Progenitor cell of endocrine pancreas (in vitro differentiated cells): ENCODE measurements at places on chromosomes 4 and X.

- DNase-seq = no peak
- no peak overlapping the region for H3K4me3 ChIP-seq
- H3K27ac ChIP-seq = no peak overlapping the region
- H3K4me1 ChIP-seq = peaks cover 32% of the 10 kb centered on the region
Observed at GRCh38 chr4:146369446-146369845, 152.3 kb downstream of the SLC10A7 start.

GRCh38 chr4:30962939-30963338, 242.8 kb downstream of the PCDH7 start:
- H3K27me3 ChIP-seq = no peaks in the 10 kb centered on the region
- H3K4me1 ChIP-seq = no peaks in the 10 kb centered on the region
- no peak overlapping the region for H3K27ac ChIP-seq

DNA sequence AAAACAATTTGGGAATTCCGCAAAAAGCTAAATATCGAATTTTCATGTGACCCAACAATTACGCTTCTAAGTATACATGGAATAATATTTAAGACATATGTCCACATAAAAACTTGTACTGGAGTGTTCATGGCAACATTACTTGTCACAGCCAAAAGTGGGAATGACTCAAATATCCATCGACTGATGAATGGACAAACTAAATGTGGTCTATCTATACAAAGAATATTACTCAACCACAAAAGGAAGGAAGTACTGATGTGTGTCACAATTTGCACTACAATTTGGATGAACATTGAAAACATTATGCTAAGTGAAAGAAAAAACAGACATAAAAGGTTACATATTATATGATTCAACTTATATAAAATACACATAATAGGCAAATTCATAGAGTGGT, 71.9 kb downstream of the AFF2 start:
- no peak overlapping the region for H3K4me3 ChIP-seq
- H3K27ac ChIP-seq = no peak overlapping the region
- H3K4me1 ChIP-seq = peaks cover 7% of the 10 kb centered on the region
- H3K36me3 ChIP-seq = no peaks in the 10 kb centered on the region
- H3K27me3 ChIP-seq = no peaks in the 10 kb centered on the region
- DNase-seq = no peak

DNA sequence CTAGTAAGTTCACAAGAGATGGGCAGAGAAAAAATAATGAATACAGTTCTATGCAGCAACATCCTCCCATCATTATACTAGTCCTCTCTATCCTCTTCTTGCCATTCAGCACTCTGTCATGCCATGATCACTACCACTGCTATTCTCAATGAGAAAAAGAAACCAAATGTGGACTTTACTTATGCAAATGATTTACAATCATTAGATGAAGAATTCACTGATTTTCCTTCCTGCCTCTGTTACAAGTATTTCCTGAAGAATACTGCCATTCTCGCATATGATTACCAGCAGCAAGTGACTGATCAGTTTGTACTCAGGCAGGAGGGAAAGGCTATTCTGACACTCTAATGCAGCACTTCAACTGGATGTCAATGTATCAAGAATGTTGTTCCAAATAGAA, 50.3 kb downstream of the WDFY3 start:
- peaks cover 34% of the 10 kb centered on the region for H3K36me3 ChIP-seq
- no peaks in the 10 kb centered on the region for H3K27me3 ChIP-seq
- H3K27ac ChIP-seq = no peak overlapping the region
- H3K4me1 ChIP-seq = no peaks in the 10 kb centered on the region

DNA sequence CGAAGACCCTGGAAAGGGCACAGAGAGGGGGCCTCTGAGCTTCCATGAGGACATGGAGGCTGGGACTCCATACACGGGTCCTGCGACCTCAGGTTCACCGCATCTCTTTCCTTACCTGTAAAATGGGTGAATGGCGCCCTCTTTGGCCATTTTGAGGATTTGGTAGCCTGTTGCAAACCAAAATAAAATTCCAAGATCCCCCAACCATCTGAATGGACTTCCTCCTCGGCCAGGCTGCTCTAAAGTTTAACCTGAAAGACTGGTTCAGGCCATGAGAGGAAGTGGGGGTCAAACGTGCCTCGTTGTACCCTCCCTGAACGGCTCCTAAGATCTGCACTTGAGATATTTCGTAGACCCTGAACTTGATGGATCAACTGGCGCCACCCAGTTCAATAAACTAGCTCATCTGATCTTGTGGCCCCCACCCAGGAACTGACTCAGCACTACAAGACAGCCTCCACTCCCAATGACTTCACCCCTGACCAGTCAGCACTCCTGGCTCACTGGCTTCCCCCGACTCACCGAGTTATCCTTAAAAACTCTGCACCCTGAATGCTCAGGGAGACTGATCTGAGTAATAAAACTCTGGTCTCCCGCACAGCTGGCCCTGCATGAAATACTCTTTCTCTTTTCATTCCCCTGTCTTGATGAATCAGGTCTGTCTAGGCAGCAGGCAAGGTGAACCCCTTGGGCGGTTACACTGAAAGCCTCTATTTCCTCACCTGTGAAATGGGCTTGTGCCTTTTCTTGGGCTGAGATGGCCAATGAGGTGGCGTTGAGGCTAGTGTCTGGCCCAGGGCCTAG, 32.9 kb upstream of the GPR78 start:
- H3K36me3 ChIP-seq = no peaks in the 10 kb centered on the region
- H3K4me1 ChIP-seq = peaks cover 2% of the 10 kb centered on the region
- no peak for DNase-seq
- H3K27me3 ChIP-seq = peaks cover 4% of the 10 kb centered on the region
- H3K27ac ChIP-seq = no peak overlapping the region

DNA sequence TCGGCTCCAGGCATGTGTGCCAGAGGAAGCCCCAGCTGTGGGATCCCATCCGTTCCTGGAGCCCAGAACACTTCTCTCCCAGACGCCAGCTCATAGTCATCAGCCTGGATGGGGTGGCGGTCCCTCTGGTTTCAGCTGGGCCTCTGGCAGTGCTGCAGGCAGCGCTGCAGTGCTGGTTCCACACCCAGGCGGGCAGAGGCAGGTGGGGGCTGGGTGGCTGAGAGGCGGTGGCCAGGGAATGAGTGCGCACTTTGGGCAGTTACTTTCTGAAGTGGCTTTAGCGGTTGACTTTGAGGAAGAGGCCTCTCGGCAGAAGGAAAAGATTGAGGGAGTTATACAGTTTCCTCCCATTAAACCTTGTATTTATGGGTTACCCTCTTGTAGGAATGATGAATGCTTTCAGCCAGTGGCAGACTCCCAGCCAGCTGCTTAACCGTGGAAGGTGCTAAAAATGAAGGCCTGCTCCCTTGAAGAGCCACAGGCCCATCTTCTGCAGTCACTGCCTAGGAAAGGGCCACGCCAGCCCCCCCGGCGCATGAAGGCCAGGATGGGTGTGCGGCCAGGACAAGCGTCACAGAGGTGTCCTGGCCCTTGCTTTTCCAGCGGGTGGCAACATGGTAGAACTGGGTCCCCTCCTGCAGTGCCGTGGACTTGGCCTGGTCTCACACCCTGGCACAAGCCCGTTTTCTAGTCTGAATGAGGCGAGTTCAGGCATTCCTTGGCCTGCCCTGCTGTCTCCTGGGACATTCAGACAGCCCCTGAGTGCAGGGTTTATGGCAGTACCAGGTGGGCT, 9.9 kb downstream of the TADA2B start:
- DNase-seq = no peak
- H3K4me1 ChIP-seq = peaks cover 3% of the 10 kb centered on the region
- H3K27ac ChIP-seq = no peak overlapping the region
- H3K27me3 ChIP-seq = no peaks in the 10 kb centered on the region

DNA sequence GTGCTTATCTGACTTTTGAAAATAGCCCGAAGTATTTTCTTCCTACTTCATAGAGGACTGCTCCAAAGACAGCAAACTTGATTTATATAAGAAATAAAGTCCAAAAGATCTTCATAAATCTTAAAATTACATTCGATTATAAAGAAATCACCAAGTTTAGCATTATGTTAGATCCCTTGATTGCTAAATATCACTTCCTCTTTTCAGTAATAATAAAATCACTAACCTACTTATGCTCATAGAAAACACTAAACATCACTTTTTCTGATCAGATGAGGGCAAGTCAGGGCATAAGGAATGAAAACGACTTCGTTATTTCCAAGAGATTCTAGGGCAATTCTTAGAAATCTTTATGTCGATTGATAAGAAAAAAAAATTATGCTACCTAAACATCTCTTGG, 32.0 kb downstream of the DYNLT3 start:
- DNase-seq = no peak
- H3K27ac ChIP-seq = no peak overlapping the region
- H3K27me3 ChIP-seq = no peaks in the 10 kb centered on the region
- H3K36me3 ChIP-seq = no peaks in the 10 kb centered on the region
- H3K4me1 ChIP-seq = peaks cover 2% of the 10 kb centered on the region
- H3K4me3 ChIP-seq = no peak overlapping the region

DNA sequence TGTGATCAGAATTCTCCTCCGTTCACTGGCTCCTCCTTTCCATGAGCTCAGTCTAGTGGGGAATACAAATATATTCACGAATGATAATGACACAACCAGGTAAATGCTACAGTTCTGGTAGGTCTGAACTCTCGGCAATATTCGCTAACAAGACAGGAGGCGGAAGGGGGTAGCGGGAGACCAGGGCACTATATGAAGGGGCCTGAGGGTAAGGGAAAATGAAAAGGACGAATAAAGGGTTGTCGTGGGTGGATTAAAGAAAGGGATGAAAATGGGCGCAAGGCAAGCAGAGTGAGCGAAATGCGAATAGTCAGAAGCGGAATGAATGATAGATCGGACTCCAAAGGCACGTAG, 743 bp downstream of the NKAP start:
- peaks cover 6% of the 10 kb centered on the region for H3K4me1 ChIP-seq
- DNase-seq = no peak
- H3K36me3 ChIP-seq = peaks cover 3% of the 10 kb centered on the region
- no peaks in the 10 kb centered on the region for H3K27me3 ChIP-seq
- peak overlapping the region; percentile 87 for H3K4me3 ChIP-seq

DNA sequence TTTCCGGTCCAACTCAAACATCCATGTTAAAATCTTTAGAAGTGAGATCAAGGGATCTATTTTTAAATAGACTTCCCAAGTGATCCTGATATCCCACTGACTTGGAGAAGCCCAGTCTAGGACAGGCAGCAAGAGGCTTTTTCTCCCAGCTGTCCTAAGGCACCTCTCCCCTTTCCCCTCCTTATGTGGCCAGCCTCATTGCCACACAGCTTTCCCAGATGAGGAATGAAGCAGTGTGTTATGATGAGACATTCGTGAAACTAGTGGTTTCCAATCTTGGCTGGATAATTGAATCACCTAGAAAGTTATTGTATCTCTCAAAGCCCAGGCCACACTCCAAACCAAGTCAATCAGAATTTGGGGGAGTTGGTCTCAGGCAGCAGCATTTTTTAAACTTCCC, 16.8 kb upstream of the HSD17B13 start:
- H3K4me3 ChIP-seq = no peak overlapping the region
- peaks cover 29% of the 10 kb centered on the region for H3K36me3 ChIP-seq
- H3K27ac ChIP-seq = no peak overlapping the region

DNA sequence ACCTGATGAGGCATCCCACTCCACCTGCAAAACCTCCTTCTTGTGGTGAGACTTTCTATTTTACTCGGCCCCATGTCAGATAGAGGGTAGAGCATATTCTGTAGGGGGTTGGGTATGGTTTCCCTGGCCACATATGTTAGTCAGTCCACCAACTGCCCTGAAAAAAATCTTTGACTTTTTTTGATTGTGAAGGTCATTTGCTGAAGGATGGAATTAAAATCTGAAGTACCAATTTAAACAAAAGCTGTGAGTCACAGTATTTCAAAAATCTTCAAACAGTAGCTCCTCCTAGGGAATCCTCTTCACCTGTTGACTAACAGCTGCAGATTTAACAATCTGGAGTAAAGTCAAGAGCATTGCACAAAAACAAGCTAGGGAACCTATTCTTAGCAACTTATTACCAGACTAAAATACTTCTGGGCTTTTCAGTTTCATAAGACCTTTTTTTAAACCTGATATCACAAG, 8.0 kb upstream of the CCDC110 start:
- no peaks in the 10 kb centered on the region for H3K4me1 ChIP-seq
- H3K27ac ChIP-seq = no peak overlapping the region
- DNase-seq = no peak
- H3K4me3 ChIP-seq = no peak overlapping the region
- H3K36me3 ChIP-seq = no peaks in the 10 kb centered on the region
- H3K27me3 ChIP-seq = peaks cover 67% of the 10 kb centered on the region

- no peaks in the 10 kb centered on the region for H3K36me3 ChIP-seq
- no peak overlapping the region for H3K27ac ChIP-seq
- H3K4me3 ChIP-seq = no peak overlapping the region
- H3K27me3 ChIP-seq = peaks cover 73% of the 10 kb centered on the region
- no peak for DNase-seq
Observed at GRCh38 chr4:4845027-4845426, 14.4 kb upstream of the MSX1 start.

DNA sequence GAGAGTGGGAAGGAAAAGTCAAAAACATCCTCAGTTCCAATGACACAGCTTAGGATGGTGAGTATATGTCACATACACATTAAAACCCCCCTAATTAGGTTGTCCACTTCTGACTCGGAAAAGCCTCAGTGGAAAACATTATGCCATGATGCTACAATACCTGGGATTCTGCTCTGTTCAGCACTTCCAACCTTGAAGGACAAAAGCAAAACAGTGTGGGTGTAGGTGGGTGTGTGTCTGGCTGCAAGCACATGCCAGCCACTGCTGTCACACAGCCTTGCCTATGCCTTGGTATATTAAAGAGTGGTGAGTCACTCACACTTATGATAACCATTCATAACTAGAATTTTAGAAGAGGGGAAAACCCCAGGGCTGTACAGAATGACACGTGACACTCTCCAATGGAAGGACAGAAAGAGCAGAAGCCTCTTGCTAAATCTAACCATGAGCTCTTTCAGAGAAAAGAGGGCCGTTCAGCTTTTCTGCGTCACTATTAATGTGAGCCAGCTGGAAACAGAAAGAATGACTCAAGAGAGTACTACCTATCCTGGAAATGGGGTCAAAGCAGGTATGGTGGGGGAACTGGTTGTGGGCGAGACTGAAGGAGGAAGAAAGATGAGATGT, 159.6 kb downstream of the TET2 start:
- no peak for DNase-seq
- H3K27ac ChIP-seq = no peak overlapping the region
- H3K4me3 ChIP-seq = no peak overlapping the region

DNA sequence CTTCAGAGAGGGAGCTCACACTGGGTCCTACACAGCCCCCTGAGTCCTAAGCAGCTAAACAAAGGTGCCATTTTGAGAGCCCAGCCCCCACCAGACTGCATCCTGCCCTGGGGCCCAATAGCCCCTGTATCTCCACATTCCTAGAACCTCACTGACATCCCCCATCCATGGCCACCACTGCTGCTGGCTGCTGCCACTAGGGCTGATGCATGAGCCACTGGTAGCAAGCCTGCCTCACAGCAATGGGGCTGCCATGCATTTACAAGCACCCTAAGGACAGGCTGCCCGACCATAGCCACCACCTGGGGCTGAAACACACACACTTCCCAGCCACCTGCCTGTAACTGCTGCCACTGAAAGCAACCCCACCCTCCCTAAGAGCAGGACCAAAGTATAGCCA, 26.5 kb upstream of the TRO start:
- no peak for DNase-seq
- H3K4me3 ChIP-seq = no peak overlapping the region
- no peaks in the 10 kb centered on the region for H3K36me3 ChIP-seq
- H3K27me3 ChIP-seq = no peaks in the 10 kb centered on the region
- H3K4me1 ChIP-seq = no peaks in the 10 kb centered on the region
- H3K27ac ChIP-seq = no peak overlapping the region
